Naive B cell (primary cell): ENCODE measurements at places on chromosomes 13 and 19.

GRCh38 chr13:99871249-99871898 is 100.2 kb downstream of the ZIC5 start:
- H3K36me3 ChIP-seq = peaks cover 15% of the 10 kb centered on the region
- no peak overlapping the region for H3K27ac ChIP-seq
- no peaks in the 10 kb centered on the region for H3K27me3 ChIP-seq
- H3K4me3 ChIP-seq = no peak overlapping the region
- DNase-seq = no peak

DNA sequence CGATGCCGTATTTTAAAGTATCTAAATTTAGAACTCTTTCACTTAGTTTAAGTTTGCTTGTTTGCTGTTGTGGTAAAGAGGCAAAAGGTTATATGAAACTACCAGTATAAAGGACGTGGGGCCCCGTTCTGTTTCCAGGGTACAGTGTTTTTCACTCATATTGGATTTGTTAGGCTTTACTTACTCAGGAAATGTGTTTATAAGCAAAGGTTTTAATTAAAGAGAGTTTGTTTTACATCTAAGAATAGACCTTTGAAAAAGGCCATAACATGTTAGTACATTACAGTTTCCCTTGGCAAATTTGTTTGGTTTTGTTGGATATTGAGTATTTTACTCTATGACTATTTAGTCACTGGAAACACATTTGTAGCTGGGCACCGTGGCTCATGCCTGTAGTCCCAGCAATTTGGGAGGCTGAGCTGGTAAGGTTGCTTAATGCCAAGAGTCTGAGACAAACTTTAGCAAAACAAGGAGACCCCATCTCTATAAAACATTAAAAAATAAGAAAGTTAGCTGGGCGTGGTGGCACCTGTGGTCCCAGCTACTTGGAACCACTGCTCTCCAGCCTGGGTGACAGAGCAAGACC is 7.1 kb downstream of the DGKH start:
- no peak overlapping the region for H3K4me3 ChIP-seq
- H3K27ac ChIP-seq = no peak overlapping the region
- H3K27me3 ChIP-seq = peaks cover 12% of the 10 kb centered on the region
- H3K36me3 ChIP-seq = no peaks in the 10 kb centered on the region
- no peak for DNase-seq
- no peaks in the 10 kb centered on the region for H3K4me1 ChIP-seq

GRCh38 chr13:73715114-73715910 is 418.9 kb downstream of the KLF12 start:
- no peak for DNase-seq
- H3K36me3 ChIP-seq = peaks cover 24% of the 10 kb centered on the region
- H3K4me3 ChIP-seq = no peak overlapping the region
- H3K27me3 ChIP-seq = no peaks in the 10 kb centered on the region
- no peaks in the 10 kb centered on the region for H3K4me1 ChIP-seq

DNA sequence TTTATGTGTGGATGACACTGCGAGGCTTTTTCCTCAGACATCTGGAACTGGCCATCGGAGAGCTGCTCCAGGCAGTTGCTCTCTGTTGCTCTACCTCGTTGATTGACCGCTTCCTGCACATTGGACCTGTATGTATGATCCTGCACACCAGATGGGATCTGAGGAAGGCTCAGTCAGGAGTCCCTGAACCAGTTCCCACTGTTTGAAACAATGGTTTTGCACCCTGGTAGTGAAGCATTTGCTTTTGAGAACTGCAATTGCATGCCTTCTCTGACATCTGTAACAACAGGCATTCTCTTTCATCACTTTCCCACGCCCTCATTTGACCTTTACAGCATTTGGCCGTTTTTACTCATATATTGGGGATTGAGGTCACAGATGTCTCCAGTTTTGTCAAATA is 61.1 kb upstream of the NPAS1 start:
- DNase-seq = no peak
- H3K4me3 ChIP-seq = no peak overlapping the region
- no peaks in the 10 kb centered on the region for H3K36me3 ChIP-seq

DNA sequence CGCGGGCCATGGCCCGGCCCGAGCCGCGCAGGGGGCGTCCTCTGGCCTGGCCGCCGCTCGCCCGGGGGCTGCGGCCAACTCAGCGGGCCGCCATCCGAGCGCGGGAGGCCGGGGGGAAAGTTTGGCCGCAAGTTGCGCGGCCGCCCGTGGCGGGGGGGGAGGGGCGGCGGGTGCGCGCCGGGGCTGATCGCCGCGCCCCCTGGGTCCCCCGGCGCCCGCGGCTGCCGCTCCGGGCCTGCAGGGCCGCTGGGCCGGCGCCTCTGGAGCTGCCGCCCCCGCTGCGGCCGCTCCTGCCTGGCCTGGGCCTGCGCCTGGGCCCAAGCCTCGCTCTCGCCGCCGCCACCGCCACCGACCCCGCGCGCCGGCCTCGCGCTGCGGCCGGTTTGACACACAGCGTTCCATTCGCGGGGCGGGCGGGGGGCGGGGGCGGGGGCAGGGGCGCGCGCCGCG is at the start of gene NR2F6:
Gene NR2F6, minus strand, starts transcription at position 385 of the 450 bp plus-strand sequence. CDS start 699 bp downstream, outside the sequence.
- H3K27me3 ChIP-seq = no peaks in the 10 kb centered on the region
- DNase-seq = no peak
- H3K4me1 ChIP-seq = peaks cover 16% of the 10 kb centered on the region
- peak within 1 kb of the TSS; percentile 91 for H3K27ac ChIP-seq
- peak within 1 kb of the TSS; percentile 94 for H3K4me3 ChIP-seq
- no peaks in the 10 kb centered on the region for H3K36me3 ChIP-seq

GRCh38 chr19:7694499-7694898 is 7.4 kb downstream of the FCER2 start:
- H3K4me3 ChIP-seq = peak overlapping the region; percentile 88
- H3K36me3 ChIP-seq = peaks cover 8% of the 10 kb centered on the region
- peaks cover 54% of the 10 kb centered on the region for H3K4me1 ChIP-seq
- H3K27me3 ChIP-seq = no peaks in the 10 kb centered on the region

DNA sequence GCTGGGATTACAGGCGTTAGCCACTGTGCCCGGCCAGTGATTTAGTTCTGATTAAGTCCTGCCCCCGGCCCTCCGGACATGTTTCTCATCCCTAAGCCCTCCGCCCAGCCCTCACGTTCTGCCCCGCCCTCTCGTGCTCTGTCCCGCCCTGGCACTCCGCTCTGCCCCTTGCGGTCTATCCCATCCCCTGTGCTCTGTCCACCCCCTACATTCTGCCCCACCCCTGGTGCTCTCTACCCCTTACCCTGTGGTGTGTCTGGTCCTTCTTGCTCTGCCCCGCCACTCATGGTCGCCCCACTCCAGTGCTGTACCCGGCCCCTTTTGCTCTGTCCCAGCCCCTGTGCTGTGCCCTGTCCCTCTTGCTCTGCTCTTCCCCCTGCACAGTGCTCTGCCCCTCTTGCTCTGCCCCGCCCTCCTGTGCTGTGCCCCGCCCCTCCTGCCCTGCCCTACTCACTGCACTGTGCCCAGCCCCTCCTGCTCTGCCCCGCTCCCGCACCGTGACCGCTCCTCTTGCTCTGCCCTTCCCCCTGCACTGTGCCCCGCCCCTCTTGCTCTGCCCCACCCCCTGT is 3.0 kb downstream of the GTPBP3 start:
- H3K4me3 ChIP-seq = no peak overlapping the region
- DNase-seq = no peak
- no peaks in the 10 kb centered on the region for H3K36me3 ChIP-seq
- no peaks in the 10 kb centered on the region for H3K27me3 ChIP-seq

DNA sequence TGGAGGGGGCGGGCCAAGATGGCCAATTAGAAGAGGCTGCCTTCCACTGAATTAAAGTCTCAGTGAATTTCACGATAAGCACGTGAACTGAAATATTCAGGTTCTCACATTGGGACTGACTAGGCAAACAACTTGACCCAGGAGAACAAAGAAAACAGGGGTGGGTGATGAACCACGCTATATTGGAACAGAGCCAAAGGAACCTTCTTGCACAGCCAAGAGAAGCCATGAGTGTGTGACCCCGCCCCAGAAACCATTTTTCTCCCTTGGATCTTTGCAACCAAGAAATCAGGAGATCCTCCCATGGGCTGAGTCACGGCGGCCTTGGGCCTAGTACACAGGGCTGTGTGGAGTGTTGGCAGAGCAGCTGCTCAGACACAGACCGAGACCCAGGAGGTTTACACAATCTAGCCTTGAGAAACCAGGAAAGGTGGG is 36.8 kb downstream of the ERICH4 start:
- H3K4me3 ChIP-seq = no peak overlapping the region
- peaks cover 19% of the 10 kb centered on the region for H3K4me1 ChIP-seq
- H3K27me3 ChIP-seq = peaks cover 47% of the 10 kb centered on the region
